ENCODE measurements at places on chromosomes 16 and 17.

DNA sequence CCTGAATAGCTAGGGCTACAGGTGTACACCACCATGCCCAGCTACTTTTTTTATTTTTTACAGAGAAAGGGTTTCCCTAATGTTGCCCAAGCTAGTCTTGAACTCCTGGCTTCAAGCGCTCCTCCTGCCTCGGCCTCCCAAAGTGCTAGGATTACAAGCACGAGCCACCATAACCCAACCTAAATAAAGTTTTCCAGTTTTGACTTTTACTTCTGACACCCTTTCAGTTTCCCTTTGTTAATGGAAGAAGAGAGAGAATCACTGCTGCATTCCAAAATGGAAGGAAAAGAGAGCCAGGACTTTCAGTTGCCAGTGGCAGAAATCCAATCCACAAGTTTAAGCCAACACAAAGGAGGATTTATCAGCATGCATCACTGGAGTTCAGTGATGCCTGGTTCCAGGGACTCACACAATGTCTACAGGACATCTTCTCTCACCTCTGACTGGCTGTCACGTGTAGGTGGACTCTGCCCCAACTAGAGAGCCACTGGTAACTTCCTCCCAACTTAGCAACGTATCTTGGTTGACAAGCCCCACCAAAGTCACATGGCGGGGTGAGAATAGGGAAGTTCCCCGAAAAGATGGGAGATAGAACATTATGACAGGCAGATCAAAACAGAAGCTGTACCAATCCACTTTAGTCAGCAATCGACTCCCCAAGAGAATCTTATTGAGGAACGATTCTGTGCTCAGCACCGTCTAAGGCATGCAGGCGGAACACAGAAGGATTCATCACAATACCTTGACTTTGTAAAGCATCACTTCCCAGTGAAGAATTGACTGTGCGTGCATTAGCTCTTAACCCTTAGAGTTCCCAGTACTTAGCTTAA, 46.5 kb downstream of the GAS7 start:
- no peak for DNase-seq

DNA sequence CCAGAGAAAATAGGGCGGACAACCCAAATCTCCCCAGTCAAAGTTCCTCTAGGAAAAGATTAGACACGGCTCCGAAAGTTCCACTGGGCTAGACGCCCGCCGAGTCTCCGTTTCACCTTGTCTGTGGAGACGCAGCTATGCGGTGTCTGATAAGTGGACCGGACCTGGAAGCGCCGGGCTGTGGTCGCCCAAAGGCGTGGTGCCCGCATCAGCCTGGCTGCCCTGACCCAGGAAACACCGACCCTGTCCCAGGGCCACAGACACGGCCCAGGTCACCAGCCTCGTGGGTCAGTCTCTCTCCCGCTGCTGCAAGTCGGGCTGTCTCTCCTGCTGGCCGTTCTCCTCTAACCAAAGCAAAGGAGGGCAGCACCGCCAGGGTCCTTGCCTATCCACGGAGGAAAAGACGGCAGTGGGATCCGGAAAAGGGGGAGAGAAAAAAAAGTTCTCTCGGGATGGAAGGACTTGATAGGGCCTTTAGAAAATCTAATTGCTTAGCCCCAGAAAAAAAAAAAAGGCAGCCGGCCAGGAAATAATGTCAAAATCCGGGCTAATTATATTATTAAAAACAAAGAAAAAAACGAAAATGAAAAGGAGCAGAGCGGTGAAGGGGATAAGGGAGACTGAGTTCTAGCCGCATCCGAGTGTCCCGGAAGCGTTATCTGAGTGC, 13.9 kb upstream of the FOXF1 start:
- no peak for DNase-seq

DNA sequence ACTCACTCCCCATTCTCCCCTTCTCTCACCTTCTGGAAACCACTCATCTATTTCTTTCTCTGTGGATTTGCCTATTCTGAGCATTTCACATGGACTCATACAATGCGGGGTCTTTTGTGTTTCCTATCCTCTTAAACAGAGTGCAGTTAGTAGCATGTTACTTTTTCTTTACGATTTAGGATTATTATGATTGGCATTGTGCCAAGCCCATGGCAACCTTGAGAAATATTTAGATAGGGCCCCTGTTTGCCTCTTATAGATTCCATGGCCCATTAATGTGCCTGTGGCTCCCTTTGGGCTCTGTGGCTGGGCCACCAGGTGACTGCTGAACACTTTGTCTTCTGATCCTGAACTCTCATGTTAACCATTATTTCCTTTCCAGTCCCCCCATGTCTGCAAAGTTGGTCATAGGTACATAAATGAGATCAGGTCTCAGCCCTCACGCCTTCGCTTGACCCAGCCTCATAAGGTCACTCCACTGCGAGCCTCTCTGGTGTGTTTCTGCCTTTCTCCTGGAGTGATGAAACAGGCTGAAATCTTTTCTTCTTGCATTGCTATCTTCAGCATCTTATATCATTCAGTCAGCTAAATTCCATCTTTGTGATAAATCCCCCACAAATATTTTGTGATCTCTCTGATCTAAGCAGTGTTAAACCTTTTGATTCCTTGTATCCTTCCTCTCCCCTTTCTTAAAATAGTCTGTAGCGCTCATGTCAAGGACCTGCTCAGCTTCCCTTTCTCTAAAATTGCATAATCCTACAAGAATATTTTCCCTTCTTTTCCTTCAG, 44.0 kb downstream of the MYH3 start:
- no peak for DNase-seq

GRCh38 chr16:86761111-86762031, 183.0 kb downstream of the FOXL1 start:
- DNase-seq, result no peak

DNA sequence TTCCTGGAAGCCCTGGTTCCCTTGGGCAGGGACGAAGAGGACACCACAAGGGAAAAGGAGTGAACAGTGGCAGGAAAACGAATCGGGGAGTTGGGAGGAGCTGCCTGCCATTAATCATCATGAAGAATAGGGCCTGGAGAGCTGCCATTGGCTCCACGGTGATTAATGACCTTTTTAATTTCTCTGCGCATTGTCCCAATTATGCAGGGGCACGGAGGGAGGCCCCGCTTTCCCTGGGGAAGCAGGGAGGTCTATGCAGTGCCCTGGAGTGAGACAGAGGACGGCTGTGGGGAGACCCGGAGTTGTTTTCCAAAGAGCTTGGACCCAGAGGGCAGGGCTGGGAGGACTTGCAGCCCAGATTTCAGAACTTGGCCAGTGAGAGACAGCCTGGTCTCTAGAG, 338.9 kb upstream of the C16orf82 start:
- no peak for DNase-seq

GRCh38 chr17:9234389-9234945, 213.2 kb downstream of the NTN1 start:
- DNase-seq, result no peak

GRCh38 chr17:81999587-81999975, 22.2 kb downstream of the ASPSCR1 start:
- DNase-seq, result no peak

- no peak for DNase-seq
Measured at GRCh38 chr16:23424292-23424958, 28.6 kb downstream of the COG7 start.

DNA sequence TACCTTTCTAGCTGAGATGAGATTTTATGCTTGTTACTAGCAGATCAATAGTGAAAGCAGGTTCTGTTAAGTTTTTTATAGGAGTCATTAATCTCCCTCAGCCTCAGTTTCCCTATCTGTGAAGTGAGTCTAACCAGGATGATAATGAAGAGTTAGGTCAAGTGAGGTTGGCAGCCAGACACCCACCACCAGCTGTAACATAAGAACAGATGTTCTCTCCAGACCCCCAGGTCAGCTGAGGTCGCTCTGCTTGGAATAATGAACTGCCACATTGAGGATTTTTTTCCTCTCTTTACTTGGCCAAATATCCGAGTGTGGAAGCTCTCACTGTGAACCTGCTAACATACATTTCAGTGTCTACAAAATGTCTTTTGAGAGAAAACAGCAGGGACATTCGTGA, 389.6 kb downstream of the WWOX start:
- DNase-seq, result no peak

Data from stimulated activated CD8-positive, alpha-beta memory T cell treated with anti-CD3 and anti-CD28 coated beads, Interleukin-7, amount 100 ng/mL, for 4 hours (primary cell).